ENCODE measurements at places on chromosomes 12 and 14. TPM values are rescaled to one million over a fixed set of nuclear protein-coding genes. Genes with fewer than 3 reads are reported as not detected.

- DNase-seq = no peak
- H3K36me3 ChIP-seq = peaks cover 9% of the 10 kb centered on the region
- no peak overlapping the region for H3K4me3 ChIP-seq
- peak overlapping the region; percentile 29 for H3K27ac ChIP-seq
- no peaks in the 10 kb centered on the region for H3K4me1 ChIP-seq
- no peaks in the 10 kb centered on the region for H3K27me3 ChIP-seq
Observed at GRCh38 chr14:32606301-32606700, 277.2 kb downstream of the AKAP6 start.

DNA sequence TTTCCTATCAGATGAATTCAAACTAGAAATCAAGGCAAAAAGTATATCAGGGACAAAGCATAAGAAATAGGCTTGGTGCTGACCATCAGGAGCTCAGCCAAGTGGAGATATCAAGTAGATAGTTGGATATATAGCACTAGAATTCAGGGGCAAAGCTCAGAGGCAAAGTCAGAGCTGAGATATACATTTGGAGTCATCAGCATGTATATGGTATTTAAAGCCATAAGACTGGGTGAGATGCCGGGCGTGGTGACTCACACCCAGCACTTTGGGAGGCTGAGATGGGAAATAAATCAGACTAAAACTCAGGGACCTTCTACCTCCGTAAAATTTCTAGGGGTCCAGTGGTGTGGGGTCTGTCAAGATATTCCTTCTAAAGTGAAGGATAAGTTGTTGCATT lies 38.9 kb upstream of the LIMA1 start:
- no peaks in the 10 kb centered on the region for H3K27me3 ChIP-seq
- no peak overlapping the region for H3K27ac ChIP-seq
- no peak overlapping the region for H3K4me3 ChIP-seq

The SLC24A4 gene
- 0.10 TPM for total RNA-seq

The SLC39A5 gene
- not detected for total RNA-seq

Measured in heart left ventricle (tissue), 16 donors.